GM06990 (cell line): ENCODE measurements at places on chromosomes 12 and 14.

- DNase-seq, result no peak
Measured at GRCh38 chr14:64544607-64545312, 4.2 kb downstream of the HSPA2 start.

DNA sequence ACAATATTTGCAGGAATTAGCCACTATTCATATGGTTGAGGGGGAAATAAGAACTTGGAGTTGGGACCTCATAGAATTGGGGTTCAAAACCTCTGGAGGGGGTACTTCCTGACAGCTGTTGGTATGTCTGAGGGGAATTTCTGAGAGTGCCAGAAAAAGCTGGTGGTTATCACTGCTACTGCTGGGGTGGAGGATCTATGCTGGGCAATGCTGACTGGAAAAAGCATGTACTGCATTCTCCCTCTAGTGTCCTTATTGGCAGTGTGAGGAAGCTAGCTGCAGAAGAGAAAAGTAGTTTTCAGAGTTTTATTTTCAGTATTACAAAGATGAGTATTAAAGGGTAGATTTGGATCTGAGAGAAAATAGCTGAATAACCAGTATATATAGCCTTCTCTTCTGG lies 88.8 kb downstream of the FUT8 start:
- no peak for DNase-seq

DNA sequence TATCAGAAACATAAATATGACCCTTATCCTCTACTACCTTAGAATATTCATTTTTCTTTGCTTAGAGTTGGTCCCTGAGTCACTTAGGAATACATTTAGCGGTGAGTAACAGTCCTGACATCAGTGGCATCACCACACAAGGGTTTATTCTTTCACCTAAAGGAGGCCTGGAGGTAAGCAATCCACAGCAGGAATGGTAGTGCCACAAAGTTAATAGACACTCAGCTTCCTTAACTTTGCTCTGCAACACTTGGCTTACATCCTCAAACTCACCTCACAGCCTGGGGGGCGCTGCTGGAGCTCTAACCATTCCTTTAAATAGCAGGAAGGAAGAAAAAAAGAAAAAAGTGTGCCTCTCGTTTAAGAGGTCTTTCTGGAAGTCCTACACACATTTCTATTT lies 29.1 kb downstream of the BBOF1 start:
- no peak for DNase-seq

- DNase-seq, result no peak
Measured at GRCh38 chr12:57474862-57475261, 4.8 kb downstream of the ARHGAP9 start.

DNA sequence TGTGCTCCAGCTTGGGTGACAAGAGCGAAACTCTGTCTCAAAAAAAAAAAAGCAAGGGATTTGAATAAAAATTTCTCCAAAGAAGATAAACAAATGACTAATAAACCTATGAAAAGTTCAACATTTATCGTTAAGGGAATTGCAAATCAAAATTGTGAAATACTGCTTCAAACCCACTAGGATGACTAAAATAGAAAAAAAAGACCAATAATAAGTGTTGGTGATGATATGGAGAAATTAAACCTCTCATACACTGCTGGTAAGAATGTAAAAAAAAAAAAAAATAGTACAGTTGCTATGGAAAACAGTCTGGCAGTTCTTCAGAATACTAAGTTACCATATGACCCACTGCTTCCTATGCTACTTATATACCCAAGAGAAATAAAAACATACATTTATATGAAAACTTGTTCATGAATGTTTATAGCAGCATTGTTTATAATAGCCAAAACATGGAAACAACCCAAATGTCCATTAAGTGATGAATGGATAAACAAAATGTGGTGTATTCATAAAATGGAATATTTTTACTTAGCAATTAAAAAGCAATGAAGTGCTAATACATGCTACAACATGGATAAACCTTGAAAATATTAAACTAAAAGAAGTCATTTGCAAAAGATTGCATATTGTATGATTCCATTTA lies 39.4 kb upstream of the TMPRSS12 start:
- no peak for DNase-seq
